ENCODE measurements at places on chromosomes 13 and 19.

DNA sequence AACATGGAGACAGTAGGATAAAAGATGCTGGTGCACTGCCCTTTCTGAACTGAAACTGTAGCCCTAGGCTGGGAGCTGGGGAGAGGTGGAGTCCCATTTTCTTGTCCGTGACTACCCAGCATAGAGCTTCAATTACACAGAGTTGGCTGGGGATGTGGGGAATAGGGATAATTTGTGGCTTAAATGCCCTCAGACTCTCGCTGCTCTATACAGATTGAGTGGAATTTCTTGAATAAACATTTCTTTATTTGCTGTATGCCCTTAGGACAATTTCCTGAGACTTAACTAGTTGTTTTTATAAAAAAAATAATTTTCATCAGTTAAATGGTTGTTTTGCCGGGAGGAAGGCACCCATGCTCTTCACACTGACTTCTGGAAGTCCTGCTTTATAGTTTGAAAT lies 7.2 kb downstream of the IGFL2 start:
- H3K4me3 ChIP-seq: no peak overlapping the region
- H3K27me3 ChIP-seq: peaks cover 16% of the 10 kb centered on the region
- H3K27ac ChIP-seq: no peak overlapping the region
- H3K4me1 ChIP-seq: no peaks in the 10 kb centered on the region

DNA sequence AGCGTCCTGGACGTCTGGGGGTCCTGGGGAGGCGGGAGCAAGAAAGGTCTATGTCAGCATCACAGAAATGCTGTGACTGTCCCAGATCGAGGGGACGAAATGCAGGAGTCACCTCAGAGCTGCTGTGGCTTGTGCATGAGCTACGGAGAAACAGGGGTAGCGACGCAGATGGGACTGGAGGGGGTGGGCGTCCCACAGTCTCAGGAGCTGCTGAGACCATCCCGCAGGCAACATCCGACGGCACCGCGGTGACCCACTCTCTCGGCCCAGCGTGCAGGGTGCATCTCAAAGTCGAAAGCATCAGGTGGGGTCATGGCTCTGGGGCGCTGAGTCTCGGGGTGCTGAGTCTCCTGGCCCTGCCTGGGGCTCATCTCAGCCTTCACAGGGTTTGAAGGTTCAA lies 37.4 kb upstream of the C13orf46 start:
- H3K36me3 ChIP-seq: peaks cover 46% of the 10 kb centered on the region
- no peak overlapping the region for H3K27ac ChIP-seq
- DNase-seq: no peak
- no peaks in the 10 kb centered on the region for H3K4me1 ChIP-seq
- no peak overlapping the region for H3K4me3 ChIP-seq

GRCh38 chr19:17599780-17600179 lies 44.3 kb downstream of the COLGALT1 start:
- H3K27me3 ChIP-seq: peaks cover 5% of the 10 kb centered on the region
- no peak for DNase-seq
- no peaks in the 10 kb centered on the region for H3K36me3 ChIP-seq
- no peaks in the 10 kb centered on the region for H3K4me1 ChIP-seq

DNA sequence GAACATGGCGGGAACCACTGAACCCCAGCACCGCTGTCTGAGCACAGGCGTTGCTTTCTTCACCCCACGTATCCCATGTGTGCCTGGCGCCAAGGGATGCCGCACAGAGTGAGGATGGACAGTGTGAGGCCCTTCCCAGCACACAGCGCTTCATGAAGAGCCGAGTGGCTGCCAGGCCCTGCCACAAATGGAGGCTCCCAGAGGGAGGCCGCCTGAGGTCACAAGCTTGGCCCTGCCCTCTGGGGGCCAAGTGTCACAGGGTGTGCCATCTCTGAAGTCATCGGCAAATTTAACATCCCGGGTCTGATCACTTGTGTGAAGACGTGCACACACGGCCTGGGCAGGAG lies 24.4 kb downstream of the MPND start:
- no peak overlapping the region for H3K27ac ChIP-seq
- no peak overlapping the region for H3K4me3 ChIP-seq
- H3K27me3 ChIP-seq: no peaks in the 10 kb centered on the region
- peaks cover 48% of the 10 kb centered on the region for H3K4me1 ChIP-seq

DNA sequence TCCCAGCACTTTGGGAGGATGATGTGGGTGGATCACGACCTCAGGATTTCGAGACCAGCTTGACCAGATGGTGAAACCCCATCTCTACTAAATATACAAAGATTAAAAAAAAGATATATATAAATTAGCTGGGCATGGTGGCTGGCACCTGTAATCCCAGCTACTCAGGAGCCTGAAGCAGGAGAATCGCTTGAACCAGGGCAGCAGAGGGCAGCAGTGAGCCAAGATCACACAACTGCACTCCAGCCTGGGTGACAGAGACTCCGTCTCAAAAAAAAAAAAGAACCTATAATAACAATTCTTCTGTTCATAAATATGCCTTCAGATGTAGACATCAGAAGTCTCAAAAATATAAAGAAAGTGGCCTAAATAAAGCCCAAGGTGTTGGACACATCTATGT lies 7.6 kb downstream of the ZNF737 start:
- no peak for DNase-seq
- no peak overlapping the region for H3K4me3 ChIP-seq
- H3K27me3 ChIP-seq: no peaks in the 10 kb centered on the region

GRCh38 chr13:101811284-101811839 lies 358.9 kb downstream of the ITGBL1 start:
- H3K27ac ChIP-seq: no peak overlapping the region
- DNase-seq: no peak
- no peaks in the 10 kb centered on the region for H3K27me3 ChIP-seq

DNA sequence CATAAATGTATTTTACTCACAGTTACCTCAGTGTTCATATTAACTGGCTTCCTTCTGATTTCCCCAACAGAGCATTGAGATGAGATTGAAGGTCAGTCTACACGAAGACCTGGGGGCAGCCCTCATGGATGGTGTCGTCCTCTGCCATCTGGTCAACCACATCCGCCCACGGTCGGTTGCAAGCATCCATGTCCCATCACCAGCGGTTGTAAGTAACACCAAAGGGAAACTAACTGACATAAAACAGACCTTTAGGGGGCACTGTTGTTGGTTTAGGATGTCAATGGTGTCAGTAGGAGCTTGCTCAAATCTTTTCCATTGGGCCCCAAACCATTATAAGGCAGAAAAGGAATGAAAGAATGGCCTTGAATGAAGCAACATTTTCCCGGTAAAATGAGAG lies 68.2 kb downstream of the ESD start:
- no peak overlapping the region for H3K4me3 ChIP-seq
- no peak for DNase-seq
- no peaks in the 10 kb centered on the region for H3K4me1 ChIP-seq
- H3K27me3 ChIP-seq: no peaks in the 10 kb centered on the region

DNA sequence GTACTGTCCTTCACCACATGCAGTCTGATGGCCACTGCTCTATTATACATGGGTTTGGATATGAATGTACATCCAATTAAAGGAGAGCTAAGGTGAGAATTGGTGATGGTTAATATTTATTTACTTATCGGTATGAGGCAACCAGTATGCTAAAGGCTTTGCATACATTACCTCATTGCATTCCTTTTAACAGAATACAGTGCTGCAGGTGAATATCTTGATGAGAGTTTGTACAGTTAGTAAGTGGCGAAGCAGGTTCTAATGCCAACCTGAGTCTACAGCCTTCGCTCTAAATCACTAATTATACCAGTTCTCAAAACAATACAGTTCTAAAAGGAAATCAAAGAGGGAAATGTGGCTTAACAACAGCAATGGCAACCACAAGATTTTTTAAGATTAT lies 284.1 kb downstream of the ITGBL1 start:
- no peak overlapping the region for H3K27ac ChIP-seq
- no peaks in the 10 kb centered on the region for H3K4me1 ChIP-seq
- H3K4me3 ChIP-seq: no peak overlapping the region
- DNase-seq: no peak
- no peaks in the 10 kb centered on the region for H3K36me3 ChIP-seq

DNA sequence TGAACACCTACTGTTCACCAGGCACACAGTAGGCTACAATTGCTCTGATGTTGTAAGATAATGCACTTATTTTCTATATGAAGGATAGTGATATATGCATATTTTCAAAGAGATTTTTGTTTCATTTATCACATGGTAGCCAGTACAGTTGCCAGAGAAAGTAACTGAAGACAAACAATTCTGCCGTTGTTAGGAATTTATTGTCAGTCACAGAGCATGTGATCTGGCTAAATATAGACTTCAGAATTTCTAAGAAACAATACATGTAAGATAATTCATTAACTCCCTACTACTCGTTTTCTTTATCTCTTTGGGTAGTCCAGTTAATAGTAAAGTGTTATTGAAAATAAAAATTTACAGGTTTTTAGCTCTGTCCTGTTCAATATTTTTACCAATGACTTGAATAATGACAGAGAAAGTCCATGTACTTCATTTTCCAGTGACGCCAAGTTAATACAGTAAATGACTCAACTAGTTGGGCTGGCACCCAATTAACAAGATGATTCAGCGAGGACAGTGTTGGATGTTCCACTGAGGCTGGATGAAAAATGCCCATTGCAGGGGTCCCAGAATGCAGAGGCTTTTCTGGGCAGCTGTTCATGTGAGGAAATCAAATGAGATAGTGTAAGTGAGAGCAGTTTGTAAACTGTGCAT lies 35.6 kb downstream of the GJA3 start:
- DNase-seq: no peak
- H3K27me3 ChIP-seq: no peaks in the 10 kb centered on the region
- no peaks in the 10 kb centered on the region for H3K36me3 ChIP-seq
- H3K27ac ChIP-seq: no peak overlapping the region

DNA sequence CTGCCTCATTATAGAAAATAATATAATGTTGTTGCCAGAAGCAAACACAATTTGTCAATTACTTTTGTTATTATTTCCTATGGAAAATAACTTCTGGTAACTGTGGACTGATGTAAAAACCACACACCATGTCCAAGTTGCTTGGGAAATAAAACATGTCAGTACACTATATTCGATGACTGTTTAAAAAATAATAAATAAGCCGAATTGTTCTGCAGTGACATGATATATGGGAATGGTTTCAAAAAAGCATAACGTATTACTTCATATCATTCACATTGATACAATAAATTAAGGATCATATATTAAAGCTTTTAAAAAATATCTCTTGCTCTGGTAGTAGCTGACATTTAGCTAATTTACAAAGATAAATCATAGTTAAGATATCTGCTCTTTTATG lies 2062.1 kb downstream of the PCDH9 start:
- H3K36me3 ChIP-seq: no peaks in the 10 kb centered on the region
- no peak overlapping the region for H3K4me3 ChIP-seq
- no peak for DNase-seq
- no peaks in the 10 kb centered on the region for H3K27me3 ChIP-seq
- no peaks in the 10 kb centered on the region for H3K4me1 ChIP-seq

DNA sequence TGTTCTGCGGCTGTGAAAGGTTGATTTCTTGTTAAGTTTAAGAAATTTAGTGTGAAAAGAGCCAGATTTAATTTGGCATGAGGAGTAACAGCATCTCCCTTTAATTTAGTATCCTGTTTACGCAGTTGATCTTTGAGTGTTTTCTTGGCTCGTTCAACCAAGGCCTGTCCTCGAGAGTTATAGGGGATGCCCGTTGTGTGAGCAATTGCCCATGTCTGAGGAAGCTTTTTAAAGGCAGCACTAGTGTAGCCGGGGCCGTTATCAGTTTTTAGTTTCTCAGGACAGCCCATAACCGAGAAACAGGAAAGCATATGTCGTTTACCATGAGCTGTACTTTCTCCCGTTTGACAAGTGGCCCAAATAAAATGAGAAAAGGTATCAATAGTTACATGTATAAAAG lies 47.5 kb upstream of the ZNF43 start:
- no peak overlapping the region for H3K27ac ChIP-seq
- DNase-seq: no peak
- H3K4me1 ChIP-seq: no peaks in the 10 kb centered on the region
- H3K4me3 ChIP-seq: no peak overlapping the region
- no peaks in the 10 kb centered on the region for H3K27me3 ChIP-seq
